ENCODE measurements at places on chromosomes 5 and 9.

DNA sequence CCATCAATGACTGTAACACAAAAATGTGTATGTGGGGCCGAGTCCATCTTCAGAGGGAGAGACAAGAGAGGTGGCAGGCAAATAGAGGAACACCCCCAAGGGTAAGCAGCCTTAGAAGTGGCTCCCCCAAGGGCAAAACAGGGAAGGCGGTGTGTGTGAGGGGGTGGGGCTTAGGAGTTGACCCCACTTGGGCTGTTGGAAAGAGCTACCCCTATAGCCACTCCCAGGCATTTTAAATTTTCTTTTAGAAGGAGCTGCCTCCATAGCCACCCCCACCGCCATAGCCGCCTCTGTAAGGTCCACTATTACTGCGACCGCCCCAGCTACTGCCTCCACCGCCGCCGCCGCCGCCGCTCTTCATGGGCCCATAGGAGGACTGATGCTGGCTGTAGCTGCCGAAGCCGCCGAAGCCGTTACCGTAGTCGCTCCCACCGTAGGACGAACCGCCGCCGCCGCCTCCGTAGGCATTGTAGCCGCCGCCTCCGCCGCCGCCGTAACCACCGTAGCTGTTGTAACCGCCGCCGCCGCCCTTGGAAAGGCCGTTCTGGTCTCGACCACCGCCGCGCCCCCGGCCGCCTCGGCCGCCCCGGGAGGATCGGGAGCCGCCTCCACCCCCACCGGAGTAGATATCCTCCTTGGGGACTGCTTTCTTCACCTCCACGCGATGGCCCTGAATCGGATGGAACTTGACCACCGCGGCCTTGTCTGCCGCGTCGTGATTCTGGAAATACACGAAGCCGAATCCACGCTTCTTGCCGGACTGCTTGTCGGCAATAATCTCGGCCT is 1.1 kb downstream of the HNRNPA0 start:
- no peak for DNase-seq

GRCh38 chr5:177312649-177313181 is 1.0 kb upstream of the MXD3 start:
- DNase-seq, result no peak

GRCh38 chr9:131304676-131305355 is 15.3 kb downstream of the PLPP7 start:
- DNase-seq, result no peak

DNA sequence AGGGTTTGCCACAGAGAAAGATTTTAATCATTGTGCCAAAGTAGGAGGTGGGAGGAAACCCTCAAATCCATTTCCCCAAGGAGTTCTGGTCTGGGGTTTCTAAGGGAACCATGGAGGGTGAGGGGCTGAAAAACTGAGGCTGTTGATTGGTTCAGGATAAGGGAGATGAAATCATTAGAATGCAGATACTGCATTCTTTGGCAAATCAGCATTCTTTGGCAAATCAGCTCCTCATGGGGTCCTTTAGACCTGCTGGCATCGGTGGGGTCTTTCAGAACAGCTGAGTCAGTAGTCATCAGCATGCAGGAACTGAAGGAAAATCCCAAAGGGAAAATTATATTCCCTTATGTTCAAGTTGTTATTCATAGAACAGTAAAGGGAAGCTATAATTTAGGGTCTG is 585.5 kb downstream of the ISL1 start:
- no peak for DNase-seq

DNA sequence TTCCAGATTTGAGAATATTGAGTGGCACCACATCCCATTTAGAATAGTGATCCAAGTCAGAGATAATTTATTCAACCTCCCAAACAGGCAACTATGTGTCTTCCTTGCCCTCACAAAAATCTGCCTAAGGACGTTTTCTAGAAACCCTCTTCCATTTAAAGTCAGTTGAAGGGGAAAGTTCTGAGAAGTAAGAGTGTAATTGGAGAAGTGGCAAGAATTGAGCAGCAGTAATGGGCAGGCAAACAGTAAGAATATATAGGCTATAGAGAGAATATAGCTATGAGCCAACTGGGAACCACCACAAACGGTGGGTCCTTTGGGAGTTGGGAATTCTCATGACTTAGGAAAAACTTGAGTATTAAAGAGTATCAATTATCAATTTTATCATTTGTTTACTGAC is 31.1 kb upstream of the CETN3 start:
- DNase-seq, result no peak

DNA sequence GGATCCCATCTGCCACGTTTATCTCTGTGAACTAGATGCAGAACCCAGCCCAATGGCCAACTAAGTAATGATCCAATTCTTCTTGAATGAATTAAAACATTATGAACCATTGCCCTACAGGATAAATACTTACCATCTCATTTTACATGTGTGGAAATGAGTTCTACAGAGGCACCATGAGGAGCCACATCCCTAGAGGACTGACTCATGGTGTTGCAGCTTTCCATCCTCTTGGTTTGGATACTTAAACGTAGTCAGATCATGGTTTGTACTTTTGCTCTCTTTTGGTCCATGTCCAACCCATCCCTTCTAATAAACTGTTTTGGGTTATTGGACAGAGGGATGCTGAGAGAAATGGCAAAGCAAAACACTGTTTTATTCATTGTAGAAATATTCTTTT is 484.8 kb downstream of the EBF1 start:
- DNase-seq, result no peak

DNA sequence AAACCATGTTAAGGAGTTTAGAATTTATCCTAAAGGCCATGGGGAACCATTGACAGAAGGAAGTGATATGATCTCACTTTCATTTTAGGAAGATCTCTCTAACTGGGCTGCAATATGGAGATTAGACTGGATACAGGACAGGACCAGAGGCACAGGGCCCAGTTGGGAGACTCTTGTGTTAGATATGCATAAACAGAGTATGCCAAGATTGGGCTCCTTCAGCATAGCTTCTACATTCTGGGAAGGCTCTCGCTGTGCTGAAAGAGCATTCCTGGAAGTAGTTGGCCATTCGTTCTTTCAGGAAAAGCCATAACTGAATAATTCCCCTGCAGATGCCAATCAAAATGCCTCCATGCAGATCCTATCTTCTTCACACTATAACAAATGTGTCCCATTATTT is 204.5 kb downstream of the CWC27 start:
- no peak for DNase-seq

DNA sequence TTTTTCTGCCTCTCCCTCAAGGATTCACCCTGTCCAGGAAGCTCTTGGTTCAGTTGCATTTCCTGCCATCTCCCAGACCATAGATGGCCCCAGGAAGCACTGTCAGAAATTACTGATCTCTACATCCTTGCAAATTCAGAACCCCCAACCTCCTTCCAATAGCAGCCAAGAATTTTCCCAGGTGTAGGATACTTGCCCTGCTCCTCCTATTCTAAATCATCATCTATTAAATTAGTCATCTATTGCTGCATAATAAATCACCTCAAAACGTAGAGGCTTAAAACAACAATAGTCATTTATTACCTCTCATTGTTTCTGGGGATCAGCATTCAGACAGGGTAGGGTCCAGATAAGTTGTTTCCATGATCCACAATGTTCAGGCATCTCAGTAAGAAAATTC is 26.1 kb upstream of the ADRA1B start:
- no peak for DNase-seq

GRCh38 chr5:131644822-131645221 is 9.8 kb upstream of the RAPGEF6 start:
- no peak for DNase-seq

DNA sequence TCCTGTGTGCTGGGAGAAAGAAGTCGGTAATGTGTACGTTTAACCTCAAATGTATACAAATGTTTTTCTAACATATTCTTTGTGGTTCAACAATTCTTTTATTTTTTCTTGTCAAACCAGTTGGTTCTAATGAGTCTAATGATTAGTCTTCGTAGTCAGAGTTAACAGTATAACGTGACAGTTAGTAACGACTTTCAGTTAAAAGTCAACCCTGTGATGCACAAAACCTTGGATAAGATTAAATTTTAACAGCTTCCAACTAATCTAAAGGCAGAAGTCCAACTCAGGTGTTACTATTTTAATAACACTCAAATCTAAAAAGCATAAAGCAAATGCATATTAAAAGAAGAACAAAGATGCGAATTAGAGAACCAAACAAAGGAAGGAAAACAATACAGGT is 47.0 kb downstream of the SEMA6A start:
- DNase-seq, result no peak

DNA sequence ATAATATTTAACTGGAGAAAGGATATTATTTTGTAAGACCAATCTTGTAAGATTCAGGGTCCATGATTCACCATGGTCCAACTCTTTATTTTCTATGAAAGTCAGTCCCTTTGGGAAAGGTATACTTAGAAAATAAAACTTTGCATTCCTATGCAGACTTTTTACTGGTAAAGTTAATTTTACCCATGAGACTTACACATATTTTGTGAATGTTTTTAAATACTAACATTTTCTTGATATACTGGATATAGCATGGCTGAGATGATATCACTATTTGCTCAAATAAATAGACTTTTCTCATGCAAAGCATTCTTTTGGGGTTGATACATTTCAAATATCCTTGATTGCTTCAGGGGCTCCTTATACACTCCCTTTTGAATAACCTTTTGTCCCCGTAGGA is 512.1 kb downstream of the MAN2A1 start:
- no peak for DNase-seq

- no peak for DNase-seq
Measured at GRCh38 chr5:162683284-162683683, 615.7 kb downstream of the GABRG2 start.

- peak; percentile 10 for DNase-seq
Measured at GRCh38 chr5:94433397-94434163, 184.8 kb downstream of the KIAA0825 start.

- DNase-seq, result no peak
Measured at GRCh38 chr5:80964919-80965318, 4.8 kb downstream of the RASGRF2 start.

DNA sequence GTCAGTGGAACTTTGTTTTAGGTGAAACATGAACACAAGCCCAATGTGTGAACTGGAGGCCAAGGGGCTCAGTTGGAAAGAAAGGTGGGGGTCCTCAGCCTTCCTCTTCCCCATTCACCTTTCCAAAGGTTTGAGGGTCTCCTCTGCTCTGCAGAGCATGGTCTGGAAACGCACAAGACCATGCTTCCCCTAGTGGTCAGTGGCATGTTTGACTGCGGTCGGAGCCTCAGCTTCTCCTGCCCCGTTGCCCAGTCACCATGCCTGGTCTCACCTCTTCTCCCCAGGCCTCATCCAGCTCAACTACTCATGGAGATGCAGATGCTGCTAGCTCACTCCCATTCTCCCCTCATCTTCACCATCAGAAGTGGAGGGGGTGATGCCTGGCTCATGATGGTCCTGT is 340.3 kb downstream of the GADD45G start:
- no peak for DNase-seq

DNA sequence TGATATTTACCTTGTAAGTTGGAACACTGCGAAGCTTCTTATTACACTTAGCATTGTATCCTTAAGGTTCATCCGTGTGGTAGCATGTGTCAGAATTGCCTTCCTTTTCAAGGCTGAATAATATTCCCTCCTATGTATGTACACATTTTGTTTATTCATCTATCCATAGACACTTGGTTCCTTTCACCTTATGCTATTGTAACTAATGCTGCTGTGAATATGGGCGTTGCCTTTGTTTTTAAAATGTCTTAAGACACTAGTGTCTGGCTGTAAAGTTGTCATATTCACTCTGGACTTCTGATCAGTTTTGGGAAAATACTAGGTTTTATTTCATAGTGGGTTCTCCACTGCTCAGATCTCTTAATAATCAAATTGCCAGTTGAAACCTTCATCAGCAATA is 383.3 kb upstream of the PRR16 start:
- no peak for DNase-seq
